ENCODE measurements at places on chromosomes 3 and 15.

GRCh38 chr3:112133626-112134334, 732 bp upstream of the GCSAM start:
- DNase-seq, result no peak

- no peak for DNase-seq
Measured at GRCh38 chr15:39909007-39909406, 11.1 kb downstream of the GPR176 start.

DNA sequence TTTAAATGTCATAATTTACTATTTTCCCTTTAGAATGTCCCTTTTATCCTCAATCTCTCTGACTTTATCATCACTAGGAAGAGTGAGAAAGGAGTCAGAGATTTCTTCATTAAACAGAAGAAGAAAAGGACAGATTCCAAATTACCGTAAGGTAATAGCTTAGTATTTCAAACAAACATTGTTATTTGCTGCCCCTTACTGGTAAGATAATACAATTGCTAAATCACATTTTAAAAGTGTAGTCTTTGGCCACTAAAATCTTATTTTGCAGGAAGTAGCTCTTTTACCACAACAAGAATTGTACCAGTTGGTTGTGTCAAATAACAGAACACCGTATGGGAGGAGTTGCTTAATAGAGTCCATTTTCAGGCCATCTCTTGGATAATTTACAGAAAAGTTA, 53.7 kb downstream of the CGGBP1 start:
- no peak for DNase-seq

GRCh38 chr15:73691396-73691795, 7.2 kb downstream of the CD276 start:
- no peak for DNase-seq

- DNase-seq, result no peak
Measured at GRCh38 chr3:188589071-188589470, 435.1 kb downstream of the LPP start.

- DNase-seq, result no peak
Measured at GRCh38 chr15:50149090-50149489, 30.1 kb upstream of the ATP8B4 start.

- no peak for DNase-seq
Measured at GRCh38 chr3:41579861-41580260, 380.6 kb downstream of the CTNNB1 start.

DNA sequence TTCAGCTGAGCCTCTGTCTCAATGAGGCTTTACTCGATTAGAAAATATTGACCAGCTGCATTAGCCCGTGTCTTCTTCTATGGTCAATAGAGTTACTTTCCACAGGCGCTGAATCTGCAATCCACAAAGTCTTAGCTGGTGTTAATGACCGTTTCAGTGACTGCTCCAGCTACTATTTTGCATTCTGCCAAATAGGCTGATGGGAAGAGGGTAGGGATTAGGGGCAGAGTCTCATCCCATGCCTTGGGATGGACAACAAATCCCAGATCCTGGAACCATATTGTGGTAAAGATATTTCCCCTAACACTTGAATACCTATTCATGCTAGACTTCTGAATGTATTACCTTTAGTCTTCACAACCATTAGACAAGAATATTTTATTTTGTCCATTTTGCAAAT, 29.5 kb upstream of the MAGI1 start:
- DNase-seq, result no peak

DNA sequence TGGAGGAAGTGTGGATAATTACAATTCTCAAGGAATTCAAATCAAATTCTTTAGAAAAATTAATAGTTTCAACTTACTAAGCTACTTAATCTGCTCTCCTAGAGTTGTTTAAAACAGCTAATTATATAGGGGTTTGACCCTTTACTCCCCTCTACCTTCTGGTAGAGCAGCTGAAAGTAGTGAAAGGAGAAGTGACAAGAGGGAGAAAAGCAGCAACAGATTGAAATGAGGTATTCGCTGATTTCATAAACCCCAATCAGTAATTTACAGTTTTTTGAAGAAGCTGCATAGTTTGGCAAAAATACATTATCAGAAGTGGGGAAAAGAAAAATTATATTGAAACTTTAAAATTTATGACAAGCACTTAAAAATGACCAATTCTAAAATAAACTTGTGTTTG, 52.8 kb downstream of the ZMAT3 start:
- DNase-seq, result no peak

GRCh38 chr3:27714692-27715453, 7.2 kb downstream of the EOMES start:
- DNase-seq, result no peak

DNA sequence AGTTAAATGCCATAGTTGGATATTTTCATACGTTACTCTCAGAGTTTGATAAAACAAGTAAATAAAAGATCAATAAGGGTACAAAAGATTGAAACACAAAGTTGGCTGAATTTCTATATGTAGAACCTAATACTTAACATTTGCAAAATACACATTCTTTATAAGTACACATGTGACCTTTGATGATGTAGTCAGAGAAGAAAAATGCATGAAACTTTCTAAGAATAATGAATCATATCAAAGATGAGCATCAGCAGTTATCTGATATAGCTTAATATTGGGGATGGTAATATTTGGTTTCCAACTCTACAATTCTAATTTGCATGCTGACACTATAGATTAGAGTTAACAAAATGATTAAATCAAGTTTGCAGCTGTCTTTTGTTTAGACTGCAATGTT, 188.0 kb upstream of the TGFBR2 start:
- DNase-seq, result no peak

DNA sequence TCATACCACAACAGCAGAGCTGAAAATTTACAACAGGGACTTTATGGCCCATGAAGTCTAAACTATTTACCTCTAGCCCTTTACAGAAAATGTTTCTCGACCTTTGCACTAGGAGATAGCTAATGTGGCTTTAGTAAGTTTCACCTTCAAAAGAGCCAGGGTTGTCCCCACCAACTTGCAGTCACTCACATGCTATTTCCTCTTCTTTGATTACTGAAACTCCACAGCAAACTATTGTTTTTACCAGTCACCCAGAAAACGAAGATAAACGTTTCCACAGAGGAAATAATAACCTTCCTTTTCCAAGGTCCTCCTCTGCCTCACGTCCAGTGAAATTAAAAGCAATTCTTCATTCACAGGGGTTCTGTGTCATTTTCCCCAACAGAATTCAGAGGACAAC, 48.2 kb downstream of the WWTR1 start:
- DNase-seq, result no peak

DNA sequence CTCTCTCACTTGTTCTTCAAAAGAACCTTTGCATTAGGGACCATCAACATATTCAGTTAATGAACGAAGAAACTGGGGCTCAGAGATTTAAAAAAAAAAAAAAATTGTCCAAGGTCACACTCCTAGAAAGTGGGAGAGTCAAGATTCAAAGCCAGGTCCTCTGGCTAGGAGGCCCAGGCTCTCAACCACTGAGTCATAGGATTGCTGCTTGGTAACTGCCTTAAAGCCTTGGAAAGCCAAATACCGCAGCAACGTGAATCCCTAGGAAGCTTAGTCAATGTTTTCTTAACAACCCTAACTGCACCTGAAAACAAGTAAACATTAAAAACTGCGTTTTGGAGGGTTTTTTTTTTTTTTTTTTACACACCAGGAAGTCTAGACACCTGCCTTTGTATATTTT, 156.8 kb downstream of the WNT5A start:
- no peak for DNase-seq

DNA sequence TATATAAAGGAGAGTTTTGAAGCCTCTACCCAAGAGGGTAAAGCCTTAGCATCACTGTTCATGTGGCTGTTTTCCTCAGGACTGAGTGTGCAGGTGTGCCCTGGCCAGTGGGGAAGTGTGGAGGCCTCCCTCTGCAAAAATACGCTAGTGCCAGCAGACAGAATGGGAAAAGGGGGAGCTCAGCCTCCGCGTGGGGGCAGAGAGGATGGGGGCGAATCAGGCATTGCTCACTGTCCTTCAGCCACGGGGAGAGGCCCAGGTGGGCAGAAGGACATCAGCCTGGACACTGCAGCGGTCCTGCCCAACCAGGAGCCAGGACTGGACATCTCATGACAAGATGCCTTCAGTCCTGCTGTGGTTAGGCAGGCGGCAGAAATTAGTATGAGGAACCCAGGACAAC, 10.1 kb downstream of the LTF start:
- DNase-seq, result no peak

- no peak for DNase-seq
Measured at GRCh38 chr15:85625856-85626255, 168.9 kb downstream of the KLHL25 start.

GRCh38 chr3:195043607-195044339, 227.2 kb downstream of the XXYLT1 start:
- DNase-seq, result no peak

DNA sequence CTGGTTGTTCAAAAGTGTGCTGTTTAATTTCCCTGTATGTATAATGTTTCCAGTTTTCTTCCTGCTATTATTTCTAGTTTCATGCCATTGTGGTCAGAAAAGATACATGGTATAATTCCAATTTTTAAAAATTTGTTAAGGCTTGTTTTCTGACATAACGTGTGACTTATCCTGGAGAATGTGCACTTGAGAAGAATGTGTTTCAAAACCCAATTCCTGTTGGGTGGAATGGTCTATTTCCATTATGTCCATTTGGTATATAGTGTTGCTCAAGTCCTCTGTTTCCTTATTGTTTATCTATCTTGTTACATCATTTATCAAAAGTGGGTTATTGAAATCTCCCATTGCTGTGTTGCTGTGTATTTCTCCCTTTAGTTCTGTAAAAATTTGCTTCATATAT, 215.4 kb downstream of the GREM1 start:
- no peak for DNase-seq

DNA sequence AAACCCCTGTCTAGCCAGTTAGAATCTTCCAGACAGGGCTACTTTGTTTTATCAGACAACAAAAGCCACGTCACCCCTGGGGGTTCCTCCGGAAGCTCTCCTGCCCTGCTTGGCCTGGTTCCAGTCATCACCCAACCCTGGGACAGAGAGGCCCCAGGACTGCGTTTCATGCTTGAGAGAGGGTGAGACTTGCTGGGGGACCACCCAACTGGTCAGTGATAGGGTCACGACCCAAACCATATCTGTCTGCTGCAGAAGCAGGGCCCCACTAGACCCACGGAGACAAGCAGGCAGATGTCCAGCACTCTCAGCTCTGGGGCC, 1.2 kb downstream of the NT5DC2 start:
- DNase-seq, result no peak

- DNase-seq, result no peak
Measured at GRCh38 chr15:90585863-90586262, 56.1 kb downstream of the CRTC3 start.

DNA sequence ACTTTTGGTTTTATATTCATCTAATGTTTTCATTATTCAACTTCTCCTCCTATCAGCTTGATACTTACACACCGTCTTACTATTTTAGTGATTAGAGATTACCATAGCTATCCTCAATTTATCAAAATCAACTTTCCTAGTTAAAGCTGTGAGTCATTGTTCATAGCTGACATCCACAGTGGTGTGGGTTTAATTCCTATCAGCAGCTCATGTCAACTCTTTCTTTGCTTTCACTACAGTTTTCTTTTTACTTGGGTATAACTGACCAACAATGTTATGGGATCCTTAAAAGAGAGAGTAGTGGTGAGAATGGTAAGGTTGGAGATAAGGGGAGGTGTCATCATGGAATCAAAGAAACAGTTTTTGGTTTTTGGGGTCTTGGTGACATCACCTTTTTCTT, 112.7 kb downstream of the NFKBIZ start:
- no peak for DNase-seq

GRCh38 chr3:186057594-186057993, 51.3 kb downstream of the ETV5 start:
- no peak for DNase-seq

- DNase-seq, result no peak
Measured at GRCh38 chr15:92625251-92625980, 30.2 kb downstream of the FAM174B start.

DNA sequence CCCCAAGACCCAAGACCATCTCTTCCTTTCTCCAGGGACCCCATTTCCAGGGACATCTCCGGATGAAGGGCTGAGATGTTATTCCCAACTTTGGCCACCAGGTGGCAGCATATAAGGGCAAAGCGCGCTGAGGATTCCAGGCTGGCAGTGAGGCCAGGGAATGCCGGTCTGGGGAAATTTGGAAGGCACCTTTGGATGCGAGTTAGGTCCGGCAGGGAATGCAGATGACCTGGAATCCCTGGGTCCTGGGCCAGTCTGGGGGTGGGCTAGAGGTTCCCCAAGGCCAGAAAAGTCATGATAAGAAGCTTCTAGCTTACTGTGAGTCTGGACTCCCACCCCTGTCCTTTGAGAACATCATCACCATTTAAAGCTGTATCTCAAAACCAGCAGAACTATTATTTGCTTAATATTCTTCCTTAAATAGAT, 1.6 kb upstream of the CHST13 start:
- DNase-seq, result peak; percentile 6

DNA sequence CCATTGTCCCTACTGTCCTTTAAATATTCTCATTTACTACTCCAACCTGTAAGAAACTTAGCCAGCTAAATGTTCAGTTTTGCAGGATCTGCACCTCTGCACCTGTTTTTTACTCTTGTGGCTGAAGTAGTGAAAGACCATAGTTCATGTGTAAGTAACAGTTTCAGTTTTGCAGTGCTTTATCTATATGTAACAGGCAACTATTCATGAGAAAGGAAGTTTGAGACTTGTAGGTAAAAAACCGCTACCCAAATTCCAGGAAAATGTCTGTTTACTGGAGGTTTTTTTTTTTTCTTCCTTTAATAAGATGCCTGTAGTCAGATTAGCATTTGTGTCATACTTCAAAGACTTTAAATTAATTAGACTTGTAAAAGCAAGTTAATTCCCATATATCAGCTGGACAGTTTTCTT, 25.4 kb upstream of the MBNL1 start:
- DNase-seq, result no peak

DNA sequence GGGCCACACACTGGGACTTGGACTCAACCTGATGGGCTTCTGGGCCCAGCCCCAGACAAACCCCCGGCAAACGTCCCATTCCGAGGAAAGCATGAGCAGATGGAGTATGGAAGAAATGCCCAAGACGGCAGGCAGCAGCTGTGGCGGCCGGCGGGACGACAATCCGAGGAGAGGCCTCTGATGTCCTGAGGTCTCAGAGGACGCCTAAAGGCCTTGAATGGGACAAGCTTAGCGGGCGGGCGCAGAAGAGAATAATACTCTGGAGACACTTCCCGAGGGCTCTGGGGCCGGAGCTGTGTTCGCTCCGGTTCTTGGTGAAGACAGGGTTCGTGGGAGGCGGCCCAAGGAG, 482 bp upstream of the OGG1 start:
- DNase-seq, result no peak

DNA sequence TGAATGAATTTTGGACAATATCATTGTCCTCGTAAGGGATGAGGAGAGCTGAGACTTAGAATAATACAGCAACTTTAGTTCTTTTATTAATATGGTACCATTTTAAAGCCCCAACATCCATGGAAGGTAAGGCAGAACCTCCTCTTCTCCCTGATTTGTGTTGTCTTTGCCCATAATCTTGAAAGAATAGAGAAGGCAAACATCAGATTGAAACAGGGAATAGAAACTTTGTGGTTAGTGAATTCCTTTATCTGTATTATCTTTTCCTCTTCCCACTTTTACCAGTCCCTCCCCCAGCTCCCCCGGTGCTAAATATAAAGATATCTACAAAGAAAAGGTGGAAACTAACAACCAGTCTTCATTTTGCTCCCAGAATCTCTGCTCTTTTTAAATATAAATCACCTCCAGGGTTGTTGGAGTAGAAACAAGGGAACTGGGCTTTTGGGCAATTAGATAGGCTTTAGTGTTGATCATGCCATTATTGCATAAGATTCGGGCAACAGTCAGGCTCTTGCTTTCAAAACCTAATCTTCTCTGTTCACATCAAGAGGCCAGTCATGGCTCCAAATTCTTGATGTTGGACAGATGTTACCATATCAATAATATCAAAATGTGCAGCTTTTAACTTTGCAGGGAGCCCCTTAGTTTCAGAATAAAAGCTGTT, 32.5 kb downstream of the ITPR1 start:
- DNase-seq, result no peak

- no peak for DNase-seq
Measured at GRCh38 chr3:156071031-156071430, 49.3 kb upstream of the KCNAB1 start.
